ENCODE measurements at places on chromosomes 7 and 10.

DNA sequence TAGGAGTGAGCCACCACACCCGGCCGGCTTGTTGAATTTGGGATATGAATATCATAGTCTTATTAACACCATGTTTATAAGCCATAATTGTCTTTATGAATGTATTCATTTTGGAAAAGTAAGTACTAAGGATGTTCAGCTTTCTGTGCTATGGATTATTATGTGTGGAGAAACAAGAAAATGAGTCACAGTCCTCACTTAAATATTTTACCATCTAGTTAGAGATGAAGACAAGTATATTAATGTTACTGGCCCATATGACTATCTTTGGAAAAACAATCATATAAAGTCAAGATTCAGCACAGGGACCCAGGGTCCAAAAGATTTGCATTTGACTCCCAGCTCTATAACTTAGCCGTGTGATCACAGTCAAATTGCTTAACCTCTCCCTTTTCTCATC is 9.8 kb upstream of the TOMM7 start:
- DNase-seq: no peak

- no peak for DNase-seq
Observed at GRCh38 chr7:121914676-121915279, 41.8 kb downstream of the PTPRZ1 start.

DNA sequence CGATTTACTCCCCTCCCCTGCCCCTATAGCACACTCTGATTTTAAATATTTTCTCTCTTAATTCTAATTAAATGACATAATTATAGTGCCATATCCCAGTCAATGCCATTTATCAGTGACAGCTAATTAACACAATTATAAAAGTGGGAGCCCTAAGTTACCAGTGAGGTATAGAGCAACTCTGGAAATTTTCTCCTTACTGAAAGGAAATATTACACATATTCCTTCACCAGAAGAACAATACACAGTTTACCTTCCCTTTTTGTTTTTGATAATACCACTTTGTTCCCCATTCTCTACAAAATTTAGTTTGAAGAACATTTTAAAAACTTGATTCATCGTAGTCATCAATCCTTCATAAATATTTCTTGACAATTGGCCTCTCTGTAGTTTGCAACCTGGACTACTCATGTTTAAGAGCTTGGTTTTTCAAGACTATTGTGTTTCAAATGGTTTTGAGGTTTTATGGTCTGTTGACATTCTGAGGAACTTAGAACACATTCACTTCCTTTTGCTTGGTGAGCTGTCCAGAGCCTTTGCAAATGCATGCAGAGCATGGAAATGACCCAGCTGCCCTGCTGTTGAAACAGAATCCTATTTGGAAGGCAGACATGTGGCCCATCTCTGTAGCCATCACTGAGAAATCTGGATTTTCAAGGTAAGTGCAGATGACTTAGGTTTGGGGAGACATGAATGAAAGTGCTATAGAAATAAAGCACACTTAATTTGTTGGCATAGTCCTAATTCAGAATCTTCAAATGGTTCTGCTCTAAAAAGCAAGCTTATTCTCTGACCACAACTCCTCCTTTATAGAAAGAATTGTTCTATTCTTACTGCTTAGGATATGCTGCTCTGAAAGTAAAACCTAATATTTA is at the start of gene GPR141:
Gene GPR141, plus strand, starts transcription at position 521 of the 875 bp plus-strand sequence. CDS start 56,628 bp downstream, outside the sequence.
- no peak for DNase-seq

- DNase-seq: no peak
Observed at GRCh38 chr7:104548861-104549260, 220.5 kb downstream of the LHFPL3 start.

GRCh38 chr7:3151784-3152183 is 108.1 kb upstream of the CARD11 start:
- no peak for DNase-seq

DNA sequence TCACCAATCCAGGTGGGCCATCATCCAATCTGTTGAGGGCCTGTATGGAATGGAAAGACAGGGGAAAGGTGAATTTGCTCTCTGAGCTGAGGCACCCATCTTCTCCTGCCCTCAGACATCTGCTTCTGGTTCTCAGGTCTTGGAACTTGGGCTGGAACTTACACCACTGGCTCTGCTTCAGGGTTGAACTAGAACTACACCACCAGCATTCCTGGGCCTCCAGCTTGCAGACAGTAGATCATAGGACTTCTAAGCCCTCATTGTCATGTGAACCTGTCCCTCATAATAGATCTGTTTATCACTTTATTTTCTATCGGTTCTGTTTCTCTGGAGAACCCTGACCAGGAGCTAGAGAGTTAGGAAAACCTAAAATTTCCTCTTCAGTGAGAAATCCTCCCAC is 233.5 kb downstream of the CREB5 start:
- no peak for DNase-seq

GRCh38 chr7:107392830-107393229 is 77.0 kb upstream of the GPR22 start:
- no peak for DNase-seq

DNA sequence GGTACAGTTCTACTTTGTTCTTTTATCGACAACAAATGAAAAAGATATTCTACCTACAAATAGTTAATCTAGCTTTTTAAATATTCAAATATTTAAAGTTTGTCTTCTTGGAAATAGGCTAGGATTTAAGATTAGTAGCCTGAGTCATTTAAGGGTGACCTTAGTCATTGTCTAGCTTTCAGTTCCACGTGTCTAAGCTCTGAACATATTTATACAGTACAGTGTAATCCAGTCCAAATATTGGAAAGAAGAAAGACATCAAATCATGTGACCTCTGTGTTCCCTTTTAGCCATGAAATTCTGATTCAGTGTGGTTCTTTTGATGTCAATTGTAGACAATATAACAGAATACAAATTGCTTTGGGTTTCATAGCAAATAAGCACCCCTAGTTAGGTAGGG is 121.1 kb downstream of the MALRD1 start:
- DNase-seq: no peak

DNA sequence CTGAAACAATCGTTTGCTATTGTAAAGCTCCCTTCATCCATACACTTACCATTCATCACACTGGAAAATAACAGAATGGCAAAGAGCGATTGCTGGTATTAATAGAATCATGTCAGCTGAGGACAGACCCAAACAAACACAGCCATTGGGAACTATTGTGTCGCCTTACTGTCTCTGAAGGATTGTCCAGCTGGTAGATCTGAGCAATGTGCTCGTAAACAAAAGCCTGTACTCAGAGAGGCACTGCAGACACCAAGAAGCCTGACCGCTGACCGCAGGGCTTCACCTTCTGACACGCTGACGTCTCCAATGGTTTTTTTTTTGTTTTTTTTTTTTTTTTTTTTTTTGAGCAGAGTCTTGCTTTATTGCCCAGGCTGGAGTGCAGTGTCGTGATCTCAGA is 151.0 kb upstream of the FRMD4A start:
- DNase-seq: no peak

DNA sequence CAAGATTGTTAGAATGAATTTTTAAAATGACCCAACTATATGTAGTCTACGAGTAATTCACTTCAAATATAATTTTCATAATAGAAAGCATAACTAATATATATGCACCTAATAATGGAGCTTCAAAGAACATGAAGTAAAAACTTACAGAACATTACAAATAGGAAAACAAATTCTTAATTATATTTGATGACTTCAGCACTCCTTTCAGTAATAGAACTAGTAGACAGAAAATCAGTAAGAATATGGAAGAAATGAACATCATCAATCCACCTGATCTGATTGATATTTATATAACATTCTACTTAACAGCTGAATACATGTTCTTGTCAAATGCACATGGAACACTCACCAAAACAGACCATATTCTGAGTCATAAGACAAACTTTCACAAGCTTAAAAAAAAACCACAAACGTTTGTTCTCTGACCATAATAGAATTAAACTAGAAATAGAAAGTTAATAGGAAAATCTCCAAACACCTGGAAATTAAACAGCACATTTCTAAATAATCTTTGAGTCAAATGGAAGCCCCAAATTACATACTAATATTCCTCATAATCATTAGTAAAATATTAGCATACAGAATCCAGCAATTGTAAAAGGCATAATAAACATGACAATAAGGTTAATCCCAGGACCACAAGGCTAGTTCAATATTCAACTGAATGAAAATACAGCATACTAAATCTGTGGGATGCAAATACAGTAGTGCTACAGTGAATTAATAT is 48.0 kb downstream of the BRAF start:
- no peak for DNase-seq

GRCh38 chr10:5107860-5108526 is 13.8 kb downstream of the AKR1C3 start:
- no peak for DNase-seq
